ENCODE measurements at places on chromosomes 7 and 10. TPM values are rescaled to one million over a fixed set of nuclear protein-coding genes. Genes with fewer than 3 reads are reported as not detected.

The DENND2A gene
- total RNA-seq = 0.55 TPM

The PDK4 gene
- total RNA-seq = 22.2 TPM

The CTTNBP2 gene
- 0.52 TPM for total RNA-seq

The TEX47 gene
- total RNA-seq = not detected

The AKR1C4 gene
- total RNA-seq = not detected

The BICC1 gene
- total RNA-seq = 19.6 TPM

The TACR2 gene
- total RNA-seq = 0.13 TPM

The GJD4 gene
- total RNA-seq = 0.08 TPM

The HMX2 gene
- total RNA-seq = 0.23 TPM

The SLC18A3 gene
- not detected for total RNA-seq

The WNT8B gene
- total RNA-seq = not detected

The GIMAP4 gene
- total RNA-seq = not detected

The FXYD4 gene
- not detected for total RNA-seq

The CUBN gene
- total RNA-seq = 0.08 TPM

The ETV1 gene
- 2.7 TPM for total RNA-seq

The SFXN2 gene
- 2.9 TPM for total RNA-seq

The HTRA1 gene
- 64.4 TPM for total RNA-seq

The SPDYE5 gene
- total RNA-seq = not detected

The ERVW-1 gene
- not detected for total RNA-seq
